ENCODE measurements at places on chromosomes 5 and 9.

GRCh38 chr9:121494192-121494591 lies 5.5 kb downstream of the GGTA1 start:
- DNase-seq: no peak

DNA sequence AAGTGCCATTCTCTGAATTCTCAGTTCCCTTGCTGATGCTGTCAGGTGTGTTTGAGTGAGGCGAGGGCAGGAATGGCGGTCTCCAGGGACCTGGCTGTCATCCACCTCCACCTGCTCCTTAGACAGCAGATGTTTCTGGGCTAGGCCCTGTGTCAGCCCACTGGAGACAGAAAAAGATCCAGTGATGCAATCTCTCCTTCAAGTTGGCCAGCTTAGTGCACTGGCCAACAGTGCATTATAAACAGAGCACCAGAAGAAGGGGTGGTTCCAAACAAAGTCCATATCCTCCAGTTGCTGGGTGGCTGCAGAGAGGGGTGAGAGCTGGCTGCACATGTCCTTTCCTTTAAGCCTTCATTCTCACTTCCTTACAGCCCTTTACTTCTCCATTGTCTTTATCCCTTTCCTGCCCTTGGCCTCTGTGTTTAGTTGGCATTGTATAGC lies 26.5 kb downstream of the NANS start:
- no peak for DNase-seq

GRCh38 chr9:131732061-131732526 lies 7.8 kb downstream of the RAPGEF1 start:
- no peak for DNase-seq

DNA sequence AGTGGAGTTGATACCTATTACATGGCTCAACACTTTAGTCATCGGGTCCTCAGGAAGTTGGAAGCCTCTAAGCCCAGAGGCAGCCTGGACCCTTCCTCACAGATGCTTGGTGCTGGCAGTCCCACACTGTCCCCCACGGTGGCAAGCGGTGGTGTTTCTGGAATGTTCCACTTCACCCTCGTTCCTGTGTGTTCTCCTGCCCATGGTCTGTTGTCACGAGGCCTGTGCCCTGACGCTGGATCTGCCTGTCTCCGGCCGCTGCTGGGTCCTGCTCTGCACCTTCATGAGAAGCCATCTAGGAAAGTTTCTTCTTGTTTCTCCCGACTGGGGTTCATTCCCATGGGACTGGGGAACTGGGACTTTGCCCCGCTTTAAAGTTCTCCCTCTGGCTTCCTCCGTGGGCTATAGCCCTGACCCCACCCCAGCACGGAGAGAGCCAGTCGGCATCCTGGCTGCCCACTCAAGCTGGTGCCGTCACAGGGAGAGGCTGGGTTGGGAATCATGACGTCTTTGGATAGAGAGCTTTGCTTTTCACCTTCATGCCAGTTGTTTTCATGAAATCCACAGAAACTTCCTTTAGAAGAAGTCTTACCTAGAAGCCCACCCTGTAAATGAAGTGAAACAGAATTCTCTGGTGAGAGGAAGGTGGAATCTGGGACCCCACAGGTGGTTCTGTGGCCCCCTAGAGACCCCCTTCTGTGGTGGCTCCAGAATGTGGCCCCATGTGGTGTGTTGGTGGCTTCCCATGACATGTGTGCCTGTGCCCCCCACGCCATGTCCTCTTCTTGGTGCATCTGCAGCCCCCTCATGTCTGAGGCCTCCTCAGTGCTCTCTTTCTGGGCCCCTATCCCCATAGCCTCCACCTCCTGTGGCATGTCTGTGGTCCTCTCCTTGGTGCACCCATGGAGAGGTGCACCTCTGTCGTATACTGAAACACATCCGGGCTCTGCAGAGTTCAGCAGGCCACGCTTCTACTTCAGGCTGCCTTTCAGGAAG lies 43.8 kb downstream of the TRIP13 start:
- DNase-seq: no peak

All from hindlimb muscle (tissue), 1 donor.